ENCODE measurements at places on chromosomes 6 and 20.

GRCh38 chr6:150940941-150941340, 75.4 kb downstream of the MTHFD1L start:
- DNase-seq: no peak

GRCh38 chr20:61806314-61806713, 259.4 kb downstream of the TAF4 start:
- no peak for DNase-seq

GRCh38 chr20:15440049-15440820, 1102.8 kb upstream of the FLRT3 start:
- no peak for DNase-seq

DNA sequence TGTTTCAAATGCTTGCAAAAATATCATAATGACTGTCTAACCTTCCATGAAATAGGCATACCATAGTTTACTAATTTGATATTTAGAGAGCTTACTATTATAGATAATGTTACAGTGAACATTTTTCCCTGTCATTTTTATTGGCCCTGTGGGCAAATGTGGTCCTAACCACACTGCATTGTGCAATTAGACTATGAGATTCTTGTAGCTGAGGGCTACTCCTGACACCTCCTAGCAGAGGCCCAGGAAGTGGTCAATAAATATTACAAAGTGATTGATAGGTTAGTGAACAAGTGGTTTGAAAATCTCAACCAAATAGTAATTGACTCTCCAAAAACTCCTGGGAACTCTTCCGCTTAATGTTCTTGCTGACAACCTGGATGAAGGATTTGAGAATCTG, 160.5 kb upstream of the KCNG1 start:
- DNase-seq: no peak

DNA sequence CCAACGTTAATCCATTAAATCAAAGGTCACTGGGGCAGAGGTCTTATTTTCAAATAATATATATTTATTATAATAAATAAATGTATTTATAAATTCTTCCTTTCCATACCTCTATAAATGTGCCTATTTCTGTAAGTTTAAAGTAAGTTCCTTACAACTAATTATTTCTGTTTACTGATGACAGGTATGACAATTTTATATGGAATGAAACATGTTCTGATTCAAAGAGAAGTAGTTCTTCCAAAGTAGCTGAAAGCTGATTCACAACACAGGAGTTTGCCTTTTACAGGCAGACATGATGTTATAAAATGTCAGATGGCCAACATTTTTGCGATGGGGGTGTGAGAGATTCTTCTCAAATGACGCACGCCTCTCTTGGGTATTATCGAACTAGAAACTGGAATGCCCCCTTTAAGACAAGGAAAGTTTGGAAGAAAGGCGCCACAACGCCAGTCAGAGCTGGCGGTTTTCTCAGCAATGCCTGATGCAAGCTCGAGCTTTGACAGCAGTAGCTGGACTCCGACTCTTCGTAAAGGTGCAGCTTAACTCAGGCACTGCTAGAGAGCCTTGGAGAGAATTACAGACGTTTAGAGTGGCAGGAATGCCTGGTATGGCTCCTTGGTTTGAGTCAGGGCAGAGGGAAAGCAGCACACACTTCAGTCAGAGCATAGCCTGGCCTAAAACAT, 92.1 kb downstream of the FOXC1 start:
- DNase-seq: no peak

GRCh38 chr20:20606050-20606449, 106.4 kb downstream of the RALGAPA2 start:
- no peak for DNase-seq

DNA sequence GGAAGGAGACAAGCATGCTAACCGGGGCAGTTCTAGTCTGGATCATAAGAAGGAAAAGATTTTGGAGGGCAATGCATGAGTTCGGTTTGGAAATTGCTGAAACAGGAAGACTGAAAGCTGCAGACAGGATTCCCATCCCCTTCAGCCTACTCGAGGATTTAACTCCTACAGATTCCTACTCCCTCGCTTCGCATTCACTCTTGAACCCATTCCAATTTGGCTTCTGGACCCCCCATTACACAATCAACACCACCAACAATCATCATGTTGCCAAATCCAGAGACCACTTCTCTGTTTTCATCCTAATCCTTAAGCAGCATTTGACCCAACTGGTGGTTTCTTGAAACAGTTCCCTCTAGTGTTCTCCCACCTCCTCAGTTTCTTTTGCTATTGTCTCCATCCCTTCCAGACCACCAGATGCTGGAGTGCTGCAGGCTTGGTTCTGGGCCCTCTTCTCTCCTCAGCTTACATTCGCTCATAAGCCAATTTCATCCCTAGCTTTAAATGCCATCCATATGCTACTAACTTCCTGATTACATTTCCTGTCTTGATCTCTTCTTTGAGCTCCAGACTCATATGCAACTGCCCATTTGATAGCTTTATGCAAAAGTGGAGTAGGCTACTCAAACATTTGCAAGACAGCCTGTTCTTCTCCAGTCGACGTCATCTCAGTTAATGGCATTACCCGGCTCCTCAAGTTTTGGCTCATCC, 66.5 kb downstream of the DTNBP1 start:
- DNase-seq: no peak

DNA sequence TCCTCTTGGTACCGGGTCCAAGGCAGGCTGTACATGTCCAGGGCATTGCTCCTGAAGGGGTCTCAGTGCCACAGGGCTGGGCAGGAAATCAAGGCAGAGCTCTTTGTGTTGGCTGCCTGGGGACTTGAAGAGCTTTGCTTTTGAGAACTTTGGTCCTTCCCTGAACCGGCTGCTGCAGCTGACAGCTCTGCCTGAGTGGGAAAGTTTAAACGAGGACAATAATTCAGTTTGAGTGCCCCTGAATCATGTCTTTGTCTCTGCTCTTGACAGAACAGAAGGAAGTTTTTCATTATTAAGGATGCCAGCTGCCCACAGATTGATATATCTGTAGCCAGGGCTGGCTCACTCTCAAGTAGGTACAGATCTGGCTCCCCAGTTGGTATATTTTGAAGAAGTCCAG, 56.1 kb downstream of the ANKRD6 start:
- DNase-seq: no peak

DNA sequence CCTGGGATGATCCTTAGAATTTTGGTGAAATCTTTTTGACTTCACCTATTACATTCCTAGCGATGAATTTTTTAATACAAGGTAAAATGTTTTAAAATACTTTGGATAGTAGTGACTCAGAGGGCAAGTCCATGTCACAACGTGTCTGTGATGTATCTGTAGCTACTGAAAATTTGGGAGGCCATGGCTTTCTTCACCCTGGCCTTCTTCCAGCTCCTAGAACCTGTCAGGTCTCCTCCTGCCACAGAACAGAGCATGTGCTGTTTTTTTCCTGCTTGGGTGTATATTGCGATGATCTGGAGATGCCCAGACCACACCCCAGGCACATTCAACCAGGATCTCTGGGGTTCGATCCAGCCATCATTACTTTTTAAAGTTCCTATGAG, 194.4 kb downstream of the BTBD3 start:
- no peak for DNase-seq

GRCh38 chr20:57618091-57618763, 2.0 kb downstream of the ZBP1 start:
- DNase-seq: no peak

Data from stimulated activated CD8-positive, alpha-beta memory T cell treated with anti-CD3 and anti-CD28 coated beads, Interleukin-4, amount 100 ng/mL, for 1 hour (primary cell).